Stimulated activated CD4-positive, alpha-beta T cell treated with anti-CD3 and anti-CD28 coated beads, Interleukin-2, amount 100 ng/mL, for 24 hours (primary cell): ENCODE measurements at places on chromosomes 2 and 18.

DNA sequence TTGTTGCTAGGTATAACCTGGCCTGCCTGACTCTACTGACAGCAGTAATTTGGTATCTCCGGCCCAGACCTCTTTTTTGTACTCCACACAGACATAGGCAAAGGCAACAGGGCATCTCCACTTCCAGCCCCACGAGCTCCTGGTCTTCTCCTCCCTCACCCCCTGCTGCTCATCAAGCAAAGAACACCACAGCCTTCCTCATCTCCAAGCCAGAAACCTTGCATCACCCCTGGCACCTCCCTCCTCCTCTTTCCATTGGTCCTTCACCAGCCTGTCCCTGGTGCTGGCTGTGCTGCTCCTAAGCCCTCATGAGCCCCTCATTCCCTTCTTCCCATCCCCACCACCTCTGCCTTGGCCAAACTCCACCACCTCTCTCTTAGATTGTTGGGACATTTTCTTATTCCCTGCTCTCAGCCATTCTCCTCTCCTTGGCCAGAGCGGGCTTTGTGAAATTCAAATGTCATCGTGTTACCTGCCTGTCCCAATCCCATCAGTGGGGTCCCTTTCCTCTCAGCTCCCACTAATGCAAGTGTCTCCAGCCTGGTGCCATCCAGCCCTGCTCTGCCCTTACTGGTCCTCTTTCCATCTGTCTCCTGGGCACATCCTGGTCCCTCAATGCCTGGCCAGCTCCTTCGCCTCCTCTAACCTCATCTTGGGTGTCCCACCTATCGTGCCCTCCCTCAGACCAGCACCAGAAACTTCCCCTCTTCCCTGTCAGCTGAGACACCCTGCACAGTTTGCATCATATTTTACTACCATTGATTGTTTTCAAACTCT is 77.4 kb downstream of the INHBB start:
- DNase-seq: no peak

DNA sequence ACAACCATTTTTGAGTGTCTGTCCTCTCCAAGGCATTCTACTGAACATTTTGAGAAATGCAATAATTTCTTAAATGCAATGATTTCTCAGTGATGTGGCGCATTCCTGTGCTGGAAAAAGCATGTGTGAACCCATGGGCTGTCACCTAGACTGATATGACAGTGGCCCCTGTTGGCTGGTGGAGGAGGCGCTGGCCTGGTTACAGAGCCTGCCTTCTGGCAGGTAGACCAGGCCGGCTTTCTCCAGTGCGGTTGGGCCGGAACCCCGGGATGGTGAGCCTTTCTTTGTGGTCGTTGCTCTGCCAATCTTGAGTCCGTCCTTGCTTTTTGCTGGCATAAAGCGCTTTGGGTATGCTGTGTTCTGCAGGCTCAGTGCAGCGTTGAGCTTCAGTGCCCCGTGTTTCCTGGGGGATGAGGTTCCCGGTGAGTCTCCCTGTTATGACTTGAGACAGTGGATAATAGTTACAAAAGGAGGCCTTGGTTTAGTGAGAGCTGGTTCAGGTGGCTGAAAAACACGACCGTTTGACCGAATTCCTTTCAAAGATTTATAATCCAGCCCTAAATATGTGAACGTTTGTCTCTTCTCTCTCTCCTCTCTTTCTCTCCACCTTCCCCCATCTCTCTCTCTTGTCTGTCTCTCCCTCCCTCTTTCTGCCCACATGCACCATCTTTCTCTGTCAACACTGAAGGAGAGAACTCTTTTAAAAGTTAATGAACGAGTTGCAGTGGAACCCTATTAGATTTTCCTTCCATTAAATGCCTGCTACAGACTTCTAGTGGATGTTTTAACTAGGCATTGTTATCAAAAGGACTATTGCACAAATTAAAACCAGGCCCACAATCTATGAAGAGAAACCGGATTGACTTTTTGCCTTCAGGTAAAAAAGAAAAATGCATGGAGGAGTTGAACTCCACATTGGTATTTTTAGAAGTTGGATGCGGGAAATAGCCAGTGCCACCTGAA is 34.0 kb downstream of the TSHZ1 start:
- no peak for DNase-seq

- DNase-seq: no peak
Measured at GRCh38 chr2:9703701-9704221, 73.0 kb upstream of the YWHAQ start.

- DNase-seq: no peak
Measured at GRCh38 chr2:8602809-8603208, 79.0 kb upstream of the ID2 start.

DNA sequence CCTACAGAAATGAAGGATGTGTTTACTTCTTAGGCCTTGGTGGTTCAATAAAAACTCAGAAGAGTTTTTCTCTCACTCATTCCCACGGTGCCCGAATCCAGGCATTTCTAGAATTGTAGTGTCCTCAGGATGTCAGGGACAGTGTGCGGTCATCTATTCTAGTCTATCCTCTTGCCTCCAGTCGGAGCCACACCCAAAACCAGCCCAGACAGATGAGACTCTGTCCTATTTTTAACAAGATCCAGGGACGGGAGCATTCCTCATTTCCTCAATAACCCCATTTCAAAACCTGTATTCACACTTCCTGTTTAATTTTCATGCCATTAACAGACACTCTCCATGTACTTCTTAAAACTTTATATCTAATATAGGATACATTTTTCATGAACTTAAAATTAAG is 11.6 kb upstream of the RBMS1 start:
- DNase-seq: no peak

- DNase-seq: no peak
Measured at GRCh38 chr2:174585146-174585545, 12.5 kb downstream of the WIPF1 start.

DNA sequence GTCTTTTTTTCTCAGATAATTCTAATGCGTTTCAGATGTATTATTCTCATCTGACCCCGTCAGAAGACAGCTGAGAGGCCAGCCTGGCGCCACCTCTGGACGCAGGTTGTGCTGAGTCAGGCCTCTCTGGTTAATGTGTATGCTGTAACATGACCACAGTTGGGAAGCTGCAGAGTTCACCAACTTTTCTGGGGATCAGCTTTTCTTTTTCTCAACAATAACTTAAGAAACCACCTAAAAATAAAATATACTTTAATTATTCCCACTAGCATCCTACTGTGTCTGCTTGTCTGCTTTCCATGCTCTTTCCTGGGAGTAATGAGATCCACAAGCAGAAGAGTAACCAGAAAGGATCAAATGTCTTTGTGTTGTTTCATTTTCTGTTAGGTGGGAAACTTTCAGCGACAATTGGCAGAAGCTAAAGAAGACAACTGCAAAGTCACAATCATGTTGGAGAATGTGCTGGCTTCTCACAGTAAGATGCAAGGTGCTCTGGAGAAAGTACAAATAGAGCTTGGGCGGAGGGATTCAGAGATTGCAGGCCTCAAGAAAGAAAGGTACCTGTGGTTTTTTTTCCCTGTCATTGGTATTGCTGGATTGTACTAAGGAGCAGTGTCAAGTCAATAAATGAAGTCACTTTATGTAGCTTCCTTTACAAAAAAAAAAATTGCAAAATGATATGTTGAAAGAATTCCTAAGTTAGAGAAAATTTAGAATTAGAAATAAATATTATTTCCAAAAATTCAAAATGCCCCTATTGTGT is 79.8 kb downstream of the CCDC150 start:
- DNase-seq: no peak

GRCh38 chr2:32289165-32289999 is 11.7 kb downstream of the YIPF4 start:
- no peak for DNase-seq

GRCh38 chr2:190407246-190407661 is 901 bp upstream of the MFSD6 start:
- no peak for DNase-seq

GRCh38 chr18:25166113-25166512 is 185.9 kb downstream of the ZNF521 start:
- DNase-seq: no peak

DNA sequence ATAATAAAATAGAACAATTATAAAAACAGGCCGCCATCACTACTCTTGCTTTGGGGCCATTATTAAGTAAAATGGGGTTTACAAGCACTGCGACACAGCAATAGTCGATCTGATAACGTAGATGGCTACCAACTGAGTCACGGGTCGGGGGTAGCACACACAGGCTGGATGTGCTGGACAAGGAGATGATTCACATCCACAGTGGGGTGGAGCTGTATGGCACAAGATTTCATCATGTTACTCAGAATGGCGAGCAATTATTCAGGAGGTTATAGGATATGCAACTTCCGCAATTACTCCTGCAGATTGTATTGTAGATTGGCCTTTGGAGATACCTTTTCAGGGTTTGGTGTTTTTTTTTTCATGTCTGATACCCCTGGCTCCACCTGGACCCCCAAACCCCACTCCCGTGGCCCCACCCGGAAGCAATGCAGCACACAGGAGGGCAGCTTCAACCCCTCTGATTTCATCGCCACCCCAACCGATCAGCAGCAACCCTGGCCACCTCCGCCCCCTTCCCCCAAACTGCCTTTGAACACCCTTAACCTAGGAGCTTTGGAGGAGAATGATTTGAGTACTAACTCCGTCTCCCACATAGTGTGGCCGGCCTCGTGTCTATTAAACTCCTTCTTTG is 21.4 kb upstream of the MLPH start:
- no peak for DNase-seq

DNA sequence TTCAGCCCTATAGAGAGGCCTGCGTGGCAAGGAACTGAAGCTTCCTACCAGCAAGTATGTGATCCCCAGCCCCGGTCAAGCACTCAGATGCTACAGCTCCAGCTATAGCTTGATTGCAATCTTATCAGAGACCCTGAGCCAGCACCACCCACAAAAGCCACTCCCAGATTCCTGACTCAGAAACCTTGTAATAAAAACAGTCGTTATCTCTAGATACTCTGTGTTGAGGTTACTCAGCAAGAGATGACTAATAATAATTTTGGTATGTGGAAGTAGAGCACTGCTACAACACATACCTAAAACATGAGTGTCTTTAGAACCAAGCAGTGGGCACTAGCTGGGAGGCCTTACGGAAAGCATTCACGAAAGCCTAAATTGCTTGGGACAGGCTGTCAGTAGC is 216.9 kb downstream of the UXS1 start:
- DNase-seq: peak; percentile 25

DNA sequence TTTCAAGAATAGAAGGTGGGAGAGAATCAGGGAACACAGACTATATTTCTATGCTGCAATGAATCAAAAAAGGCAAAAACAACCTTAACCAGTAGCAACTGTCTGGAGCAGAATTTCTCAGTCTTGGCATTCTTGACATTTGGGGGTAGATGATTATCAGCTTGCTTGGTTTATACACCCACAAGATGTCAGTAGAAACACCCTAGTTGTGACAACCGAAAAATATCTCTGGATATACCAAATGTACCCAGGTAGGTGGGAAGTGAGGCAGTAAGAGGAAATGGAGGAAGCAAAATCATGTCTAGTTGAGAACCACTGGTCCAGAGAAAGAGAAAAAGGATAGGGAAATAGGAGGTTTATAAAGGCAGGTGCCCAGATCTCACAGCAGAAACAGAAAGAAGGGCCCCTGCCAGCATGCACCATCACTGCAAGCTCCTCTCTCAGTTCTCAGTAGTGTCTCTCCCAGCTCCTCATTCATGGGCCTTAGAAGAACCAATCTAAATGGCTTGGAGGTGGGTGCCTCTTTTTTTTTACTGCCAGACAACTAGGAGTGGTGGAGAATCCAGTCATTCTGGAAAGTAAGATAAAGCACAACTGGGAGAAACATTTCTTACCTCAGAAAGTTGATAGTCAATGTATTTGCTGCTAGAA is 50.4 kb downstream of the MBD2 start:
- DNase-seq: no peak

GRCh38 chr2:1282552-1282951 is 130.7 kb upstream of the TPO start:
- DNase-seq: no peak

DNA sequence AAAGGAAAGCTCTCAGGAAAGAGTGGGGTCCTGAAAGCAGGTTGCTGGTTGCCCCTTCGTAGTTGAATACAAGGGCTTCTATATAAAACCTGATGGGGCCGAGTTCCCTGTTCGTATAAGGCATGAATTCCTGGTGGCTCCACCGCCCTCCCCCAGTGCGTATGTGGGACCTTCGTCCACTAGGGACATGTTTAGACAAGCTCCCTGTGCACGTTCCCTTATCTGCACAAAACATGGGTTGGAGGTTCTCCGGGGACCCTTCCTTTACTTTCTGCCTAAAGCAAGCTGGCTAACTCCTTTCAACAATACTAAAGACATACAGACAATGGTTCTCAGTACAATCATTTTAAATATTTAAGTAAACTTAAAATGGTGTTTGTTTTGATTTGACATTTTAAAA is 8.0 kb downstream of the CLUL1 start:
- no peak for DNase-seq

DNA sequence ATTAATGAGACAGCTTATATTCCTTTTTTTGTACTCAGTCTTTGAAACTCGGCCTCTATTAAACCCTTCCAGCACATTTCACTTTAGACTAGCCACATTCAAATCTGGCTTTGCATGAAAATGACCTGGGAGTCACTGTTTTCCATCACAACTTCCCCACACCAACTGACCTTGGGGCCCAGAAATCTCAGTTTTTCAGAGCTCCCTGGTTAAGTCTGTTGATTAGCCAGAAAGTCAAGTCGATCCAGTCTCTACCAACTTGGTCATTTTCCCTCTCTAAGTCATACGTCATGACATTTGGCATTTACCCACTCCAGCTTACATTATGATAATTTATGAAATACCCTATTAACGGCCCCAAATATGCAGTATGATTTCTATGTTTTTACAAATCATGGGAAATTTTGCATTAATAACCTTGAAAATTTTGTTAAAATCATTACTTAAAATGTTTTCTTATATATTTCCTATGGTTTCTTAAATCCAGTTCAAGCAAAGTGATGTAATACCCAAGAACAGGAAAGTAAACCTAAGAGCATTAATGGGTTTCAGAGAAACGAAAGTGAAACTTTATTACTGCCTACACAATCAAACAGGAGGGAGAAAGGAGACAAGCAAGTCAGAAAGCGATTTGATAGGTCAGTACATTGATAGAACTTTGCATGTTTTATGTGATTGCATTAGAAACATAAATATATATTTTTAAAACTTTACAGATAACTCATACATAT is 77.1 kb downstream of the SPATS2L start:
- DNase-seq: no peak

DNA sequence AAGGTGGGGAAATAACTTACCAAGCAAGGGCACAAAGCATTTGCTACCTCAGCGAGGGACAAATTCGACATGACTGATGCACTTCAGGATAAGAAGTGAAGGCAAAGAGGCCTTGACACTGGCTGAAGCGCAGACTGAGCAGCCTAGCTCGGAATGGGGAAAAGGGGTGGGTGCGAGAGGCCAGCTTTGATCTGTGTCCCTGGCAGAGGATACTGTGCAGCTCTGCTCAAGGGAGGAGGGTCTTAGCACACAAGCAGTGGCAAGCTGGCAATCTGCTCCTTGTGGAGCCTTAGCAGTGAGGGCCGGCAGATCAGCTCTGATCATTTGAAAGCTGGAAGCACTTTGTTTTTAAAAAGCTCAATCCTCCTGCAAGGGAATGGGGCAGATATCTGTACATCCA is 222.3 kb downstream of the ZBTB7C start:
- DNase-seq: no peak

- DNase-seq: no peak
Measured at GRCh38 chr2:150063931-150064548, 423.4 kb downstream of the RND3 start.

- DNase-seq: no peak
Measured at GRCh38 chr2:128289439-128289838, 29.2 kb downstream of the HS6ST1 start.
